Anterior cingulate cortex (tissue), 58 donors: ENCODE measurements at places on chromosomes 11 and 22.

- DNase-seq: no peak
These were observed 45.3 kb downstream of the SGSM3 start for GRCh38 chr22:40415531-40416266.

DNA sequence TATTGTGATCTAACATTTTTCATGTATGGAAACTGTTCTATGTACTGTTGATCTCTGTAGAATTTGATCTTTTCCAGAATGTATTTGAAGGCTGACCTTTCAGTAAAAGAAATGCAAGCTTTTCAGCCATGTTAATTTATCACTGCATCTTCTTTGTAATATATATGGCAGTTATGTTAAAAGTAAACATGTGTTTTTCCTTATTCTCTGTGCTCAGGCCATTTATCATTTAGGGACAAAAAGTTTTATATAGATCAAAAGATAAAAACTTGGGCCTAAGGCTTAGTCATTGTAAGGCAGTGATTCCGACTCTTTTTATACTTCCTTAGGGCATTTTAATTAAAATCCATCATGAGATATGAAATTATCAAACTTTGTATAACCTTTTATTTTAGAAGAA is 48.7 kb downstream of the KDM2A start:
- DNase-seq: no peak

DNA sequence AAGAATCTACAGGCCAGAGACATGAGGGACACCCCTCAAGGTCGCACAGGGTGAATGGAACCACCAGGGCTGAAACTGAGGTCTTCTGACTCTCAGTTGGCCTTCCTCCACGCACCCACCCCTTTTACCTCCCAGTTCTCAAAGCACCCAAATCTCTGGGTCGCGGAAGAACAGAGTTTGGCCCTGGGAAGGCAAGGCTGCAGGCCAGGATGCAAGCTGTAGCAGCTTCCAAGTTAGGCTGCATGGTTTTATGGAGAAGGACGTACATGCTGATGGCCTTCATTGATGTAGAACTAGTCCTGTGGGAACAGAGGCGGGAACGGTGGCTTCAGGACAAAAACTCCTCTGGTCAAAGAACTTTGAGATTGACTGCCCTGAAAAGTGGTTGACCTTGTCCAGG is 143.5 kb upstream of the B3GAT1 start:
- no peak for DNase-seq

- no peak for DNase-seq
These were observed 27.0 kb upstream of the SC5D start for GRCh38 chr11:121265586-121265985.
